ENCODE measurements at places on chromosomes 1 and 21.

DNA sequence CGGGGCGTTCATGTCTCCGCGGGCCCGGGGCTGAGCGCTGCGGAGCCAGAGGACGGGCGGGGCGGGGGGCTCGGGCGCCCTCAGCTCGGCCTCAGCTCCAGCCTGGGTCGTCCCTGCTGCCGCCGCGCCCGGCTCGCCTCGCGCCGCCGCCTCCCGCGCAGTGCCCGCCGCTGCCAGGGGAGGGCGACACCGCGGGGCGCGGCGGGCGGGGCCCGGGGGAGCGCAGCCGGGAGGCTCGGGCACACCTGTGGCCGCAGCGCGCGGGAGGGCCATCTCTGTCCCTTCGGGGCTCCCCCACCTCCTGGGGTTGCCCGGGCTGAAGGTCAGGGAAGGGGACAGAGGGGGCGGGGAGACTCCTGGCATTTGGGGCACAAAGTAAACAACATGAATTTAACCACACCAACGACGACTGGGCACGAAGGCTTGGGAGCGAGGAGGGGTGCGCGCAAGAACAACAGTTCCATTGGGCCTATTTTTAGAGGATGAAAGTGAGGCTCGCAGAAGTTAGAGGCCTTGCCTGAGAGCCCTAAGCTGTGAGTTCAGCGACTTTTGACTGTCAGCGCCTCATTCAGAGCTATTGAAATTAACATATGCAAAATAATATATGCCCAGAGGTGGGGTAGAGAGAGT is at the start of gene FAM131C:
Gene FAM131C, minus strand, starts transcription at position 162 of the 630 bp plus-strand sequence. CDS start 209 bp downstream, outside the sequence.
- no peak for DNase-seq

GRCh38 chr1:27643600-27644368 is 8.8 kb upstream of the FGR start:
- no peak for DNase-seq

DNA sequence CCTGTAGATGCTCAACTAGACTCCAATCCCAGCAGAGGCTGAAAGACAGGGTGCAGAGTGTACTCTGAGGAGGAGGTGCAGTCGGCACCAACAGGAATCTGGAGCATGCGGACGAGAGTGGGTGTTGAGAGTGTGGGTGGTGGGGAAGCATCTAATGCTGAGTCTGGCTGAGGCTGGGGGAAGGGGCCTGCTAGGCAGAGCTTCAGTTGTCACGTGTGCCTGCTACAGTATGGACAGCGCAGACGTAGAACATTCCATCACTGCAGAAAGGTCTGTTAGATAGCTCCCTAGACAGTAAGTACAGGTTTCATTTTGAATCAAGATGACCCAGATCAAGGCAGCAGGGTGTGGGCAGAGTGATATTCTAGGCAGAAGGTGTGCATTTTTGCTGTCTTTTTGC is 23.1 kb downstream of the SNAP47 start:
- DNase-seq, result no peak

GRCh38 chr1:178283409-178283808 is 189.5 kb downstream of the RASAL2 start:
- DNase-seq, result no peak

GRCh38 chr1:198276241-198276640 is 119.4 kb downstream of the NEK7 start:
- DNase-seq, result no peak

DNA sequence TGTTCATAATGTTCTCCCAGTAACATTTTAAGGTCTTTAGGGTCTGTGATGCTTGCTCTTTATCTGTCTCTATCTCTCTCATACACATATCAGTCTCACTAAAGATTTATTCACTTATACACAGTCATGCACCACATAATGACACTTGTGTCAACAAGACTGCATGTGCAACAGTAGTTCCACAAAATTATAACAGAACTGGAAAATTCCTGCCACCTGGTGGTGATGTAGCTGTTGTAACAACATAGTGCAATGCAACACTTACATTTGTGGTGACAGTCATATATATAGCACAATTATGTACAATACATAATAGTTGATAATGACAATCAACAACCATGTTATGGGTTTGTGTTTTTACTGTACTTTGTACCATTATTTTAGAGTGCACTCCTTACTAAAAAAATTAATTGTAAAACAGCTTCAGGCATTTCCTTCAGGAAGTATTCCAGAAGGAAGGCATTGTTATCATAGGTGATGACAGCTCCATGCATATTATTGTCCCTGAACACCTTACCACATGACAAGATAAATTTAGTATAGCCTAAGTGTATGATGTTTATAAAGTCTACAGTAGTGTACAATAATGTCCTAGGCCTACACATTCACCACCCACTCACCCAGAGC is 8.1 kb downstream of the TDRD5 start:
- DNase-seq, result no peak

- DNase-seq, result no peak
Measured at GRCh38 chr1:21865943-21866706, 54.1 kb downstream of the LDLRAD2 start.

Measured in fibroblast of skin of left quadriceps (primary cell).